Skin of body (tissue), 3 donors: ENCODE measurements at places on chromosomes 1 and 21. TPM values are rescaled to one million over a fixed set of nuclear protein-coding genes. Genes with fewer than 3 reads are reported as not detected.

CFHR3 gene
- 0.39 TPM for total RNA-seq

TSPAN1 gene
- total RNA-seq: 0.39 TPM

SV2A gene
- total RNA-seq: 1.1 TPM

LCA5L gene
- total RNA-seq: 0.89 TPM

CD46 gene
- total RNA-seq: 139 TPM

SPATA17 gene
- 0.59 TPM for total RNA-seq

FAM72B gene
- total RNA-seq: 2.6 TPM

LCE6A gene
- total RNA-seq: 4.4 TPM

OTUD3 gene
- 11.5 TPM for total RNA-seq

RIMS3 gene
- total RNA-seq: 0.59 TPM

OR10J5 gene
- not detected for total RNA-seq

ST6GALNAC5 gene
- 3.7 TPM for total RNA-seq

HIVEP3 gene
- total RNA-seq: 3.3 TPM

SLC5A9 gene
- 1.5 TPM for total RNA-seq

PCP4 gene
- not detected for total RNA-seq

SLC35D1 gene
- 10.5 TPM for total RNA-seq
